CD4-positive, alpha-beta T cell (primary cell): ENCODE measurements at places on chromosomes 6 and 20. TPM values are rescaled to one million over a fixed set of nuclear protein-coding genes. Genes with fewer than 3 reads are reported as not detected.

DNA sequence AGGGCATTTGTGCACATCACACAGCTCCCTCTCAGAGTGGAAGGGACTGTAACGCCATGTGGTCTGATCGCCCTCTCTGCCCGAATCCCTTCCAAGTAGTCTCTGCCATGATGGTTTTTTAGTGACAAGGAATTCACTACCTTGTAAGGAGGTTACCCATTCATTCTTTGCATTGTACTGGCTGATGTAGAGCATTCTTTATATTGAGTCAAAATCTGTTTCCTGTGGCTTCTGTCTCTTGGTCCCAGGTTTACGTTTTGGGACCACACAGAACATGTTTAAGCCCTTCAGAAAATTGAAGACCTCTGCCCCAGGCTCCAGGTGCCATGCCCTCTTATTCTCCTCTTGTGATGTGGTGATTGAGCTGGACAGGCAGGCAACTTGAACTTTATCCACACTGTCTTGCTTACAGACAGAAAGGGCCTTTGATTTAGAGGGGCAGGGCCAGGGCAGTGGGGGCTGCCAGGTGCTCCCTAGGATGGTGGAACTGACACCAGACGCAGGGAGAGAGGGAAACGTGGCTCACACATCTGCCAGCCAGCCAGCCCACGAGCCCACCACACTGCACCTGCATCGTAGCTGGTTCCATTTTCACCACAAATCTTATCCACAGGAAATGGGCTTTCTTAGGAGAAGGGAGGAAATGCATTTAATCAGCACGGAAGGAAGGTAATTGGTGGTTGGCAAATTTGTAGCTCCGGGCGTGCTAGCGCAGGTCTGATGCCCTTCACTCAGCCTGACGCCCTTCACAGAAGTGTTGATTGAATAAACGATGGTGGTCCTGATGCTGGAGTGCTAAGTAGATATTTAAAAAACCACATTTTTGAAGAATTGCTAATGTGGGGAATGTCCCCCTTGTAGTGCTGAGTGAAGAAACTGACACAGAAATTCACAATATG lies 78.2 kb downstream of the TCP11 start:
- DNase-seq = no peak

GSTA2 gene
- total RNA-seq = not detected

DNA sequence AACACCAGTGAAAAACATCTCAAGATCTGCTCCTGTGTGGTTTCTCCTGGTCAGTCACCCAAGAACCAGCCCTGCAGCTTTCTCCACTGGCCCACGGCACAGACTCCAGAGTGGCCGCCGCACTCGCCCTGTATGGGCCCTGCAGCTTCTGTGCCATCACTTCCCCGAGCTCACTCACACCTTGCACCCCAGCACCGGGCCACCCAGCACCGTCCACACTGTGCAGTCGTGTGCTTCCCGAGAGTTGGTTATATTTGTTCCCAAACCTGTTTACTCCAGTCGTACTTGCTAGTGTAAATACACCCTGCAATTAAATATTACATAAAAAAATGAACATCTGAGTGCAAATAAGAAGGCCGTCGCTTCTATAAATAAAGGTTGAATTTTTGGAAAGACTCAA lies 341.7 kb downstream of the CDH26 start:
- DNase-seq = no peak

DNA sequence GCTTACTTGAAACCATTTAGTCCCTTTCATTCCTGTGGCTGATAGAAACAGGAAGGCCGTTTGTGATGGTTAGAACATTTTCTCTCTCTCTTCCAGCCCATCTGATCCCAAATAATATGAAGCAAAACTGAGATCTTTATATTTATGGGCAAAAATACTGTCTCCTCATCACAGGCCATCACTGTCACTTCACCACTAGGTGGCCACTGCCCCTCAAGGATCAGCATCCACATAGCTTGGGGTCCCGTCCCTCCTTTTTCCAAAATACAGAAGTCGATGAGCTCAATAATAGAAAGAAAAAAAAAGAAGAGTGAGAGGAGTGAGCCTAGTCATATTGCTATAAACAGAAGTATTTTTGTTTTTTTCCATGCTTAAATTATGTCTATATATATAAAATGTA lies 46.4 kb upstream of the LAMP5 start:
- DNase-seq = no peak

DNA sequence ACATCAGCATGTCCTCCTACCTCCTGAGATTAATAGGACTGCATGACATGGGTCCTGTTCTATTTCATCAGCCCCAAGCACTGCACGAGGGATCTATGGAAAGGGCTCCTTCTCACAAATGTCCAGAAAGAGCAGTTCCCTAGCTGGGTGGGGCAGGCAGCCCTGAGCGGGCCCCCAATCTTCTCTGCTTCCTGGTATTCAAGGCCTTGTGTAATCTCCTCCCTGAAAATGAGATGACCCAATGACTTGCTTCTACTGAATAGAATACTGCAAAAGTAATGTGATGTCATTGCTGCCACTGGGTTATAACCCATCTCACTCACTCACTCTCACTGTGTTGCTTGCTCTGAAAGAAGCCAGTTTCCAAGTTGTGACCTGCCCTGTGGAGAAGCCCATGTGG lies 126.4 kb downstream of the OPRM1 start:
- DNase-seq = no peak

DNA sequence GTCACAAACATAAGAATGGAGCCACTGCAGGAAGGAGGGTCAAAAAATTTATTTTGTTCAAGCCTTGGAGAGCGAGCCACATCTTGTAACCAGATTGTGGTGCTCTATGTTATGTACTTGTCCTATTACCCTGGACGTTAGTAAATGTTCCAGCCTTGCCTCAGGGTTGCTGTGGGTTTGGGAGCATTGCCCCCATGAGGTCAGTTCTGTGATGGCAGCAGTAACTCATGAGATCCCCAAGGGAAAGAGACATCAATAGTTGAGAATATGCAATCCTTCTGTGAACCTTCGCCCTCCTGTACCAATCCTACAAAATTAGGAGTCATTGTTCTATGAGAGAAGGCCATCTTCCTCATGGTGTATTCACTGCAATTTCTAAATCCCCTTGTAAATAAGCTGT lies 16.4 kb upstream of the CFAP206 start:
- no peak for DNase-seq

GRCh38 chr6:93350774-93351173 lies 68.6 kb downstream of the EPHA7 start:
- no peak for DNase-seq

SNAP25 gene
- not detected for total RNA-seq

DNA sequence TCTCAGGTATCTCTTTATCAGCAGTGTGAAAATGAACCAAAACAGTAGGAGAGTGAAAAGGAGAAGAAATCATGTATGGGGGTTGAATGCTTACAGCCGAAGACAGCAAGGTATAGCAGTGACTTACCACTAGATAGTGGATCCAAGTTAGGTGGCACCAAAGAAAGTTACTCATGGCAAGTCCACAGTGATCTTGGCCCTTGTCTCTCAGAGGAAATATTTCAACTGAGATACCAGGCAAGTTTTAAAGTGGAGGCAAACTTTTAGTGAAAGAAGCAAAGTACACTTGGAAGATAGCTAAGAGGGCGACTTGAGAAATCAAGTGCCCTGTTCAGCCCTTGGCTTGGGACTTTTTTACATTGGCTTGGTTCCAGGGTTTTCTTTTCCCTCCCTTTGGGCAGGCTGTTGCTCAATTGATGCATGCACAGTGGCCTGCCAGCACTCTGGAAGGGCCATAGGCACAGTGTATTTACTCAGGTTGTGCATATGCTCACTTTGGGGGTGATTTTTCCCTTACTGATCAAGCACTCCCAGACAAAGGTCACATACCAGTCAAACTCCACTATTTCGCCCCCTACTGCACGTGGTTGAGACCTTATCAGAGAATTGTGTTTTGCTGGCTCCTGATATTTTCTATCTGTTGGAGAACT lies 329.5 kb upstream of the KHDRBS2 start:
- DNase-seq = no peak
